Activated CD8-positive, alpha-beta T cell treated with anti-CD3 and anti-CD28 coated beads, Interleukin-2, amount 10 ng/mL, durations not matched to agents 7 days and 5 days (primary cell): ENCODE measurements at places on chromosomes 1 and 21. TPM values are rescaled to one million over a fixed set of nuclear protein-coding genes. Genes with fewer than 3 reads are reported as not detected.

Gene RPTN
- not detected for total RNA-seq

Gene NCF2
- total RNA-seq: 9.2 TPM

Gene TPTE
- total RNA-seq: not detected

Gene CGN
- 0.34 TPM for total RNA-seq

Gene SLC9C2
- total RNA-seq: not detected

Gene TIE1
- 1.3 TPM for total RNA-seq

Gene ASH1L
- total RNA-seq: 41.1 TPM

Gene KIF14
- 34.1 TPM for total RNA-seq

Gene LRRC38
- not detected for total RNA-seq

Gene CRYAA
- not detected for total RNA-seq

Gene TRIM62
- total RNA-seq: 10.0 TPM

Gene EXO1
- 50.0 TPM for total RNA-seq

Gene TTLL7
- 1.1 TPM for total RNA-seq

Gene FAM72D
- 16.9 TPM for total RNA-seq

Gene AKR7A3
- 0.37 TPM for total RNA-seq

Gene DLGAP3
- 0.39 TPM for total RNA-seq

Gene IARS2
- total RNA-seq: 57.9 TPM

Gene SELE
- total RNA-seq: not detected

Gene PAPPA2
- 0.05 TPM for total RNA-seq

Gene PCP4
- total RNA-seq: not detected

Gene OLIG1
- total RNA-seq: not detected

Gene OR1C1
- not detected for total RNA-seq

Gene SYT14
- not detected for total RNA-seq

Gene GPR161
- not detected for total RNA-seq

Gene S100A7A
- total RNA-seq: not detected

Gene FAM20B
- total RNA-seq: 29.4 TPM

Gene GPR3
- 0.66 TPM for total RNA-seq

Gene HPDL
- total RNA-seq: 16.8 TPM

Gene FCRL4
- total RNA-seq: not detected

Gene PGLYRP4
- total RNA-seq: not detected

Gene TFF3
- not detected for total RNA-seq

Gene LIPI
- total RNA-seq: not detected

Gene MMEL1
- total RNA-seq: 3.7 TPM

Gene KCNK2
- total RNA-seq: not detected

Gene INKA2
- total RNA-seq: 4.1 TPM

Gene MTX1
- total RNA-seq: 46.3 TPM

Gene TNFSF18
- total RNA-seq: not detected

Gene DYNLT4
- 1.8 TPM for total RNA-seq

Gene SLC2A5
- total RNA-seq: not detected

Gene DIRAS3
- total RNA-seq: not detected

Gene BTBD19
- total RNA-seq: 8.8 TPM

Gene CFHR1
- total RNA-seq: not detected

Gene SLFNL1
- total RNA-seq: 0.40 TPM

Gene SH2D1B
- not detected for total RNA-seq
